Activated T-helper 2 cell treated with anti-CD3 and anti-CD28 coated beads, Interferon-gamma antibody, Interleukin-2, Interleukin-4, amounts not matched to agents 10 μg/mL and 5 μg/mL and 100 μg/mL, durations not matched to agents 14 hours and 24 hours and 36 hours (primary cell): ENCODE measurements at places on chromosomes 2 and 18.
A peak's percentile ranks its signal among the peaks of the same experiment; 100 is the strongest.

DNA sequence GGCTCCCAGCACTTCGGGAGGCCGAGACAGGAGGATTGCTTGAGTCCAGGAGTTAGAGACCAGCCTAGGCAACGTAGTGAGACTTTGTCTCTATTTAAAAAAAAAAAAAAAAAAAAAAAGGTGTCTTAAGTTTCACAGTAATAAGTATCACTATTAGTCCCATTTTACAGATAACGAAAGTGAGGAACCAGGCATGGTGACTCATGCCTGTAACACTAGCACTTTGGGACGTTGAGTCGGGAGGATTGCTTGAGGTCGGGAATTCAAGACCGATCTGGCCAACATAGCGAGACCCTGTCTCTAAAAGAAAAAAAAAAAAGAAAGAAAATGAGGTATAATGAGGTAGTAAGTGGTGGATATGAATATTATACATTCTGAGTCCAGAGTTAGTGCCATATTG is 2.5 kb downstream of the KCNJ13 start:
- peaks cover 53% of the 10 kb centered on the region for H3K36me3 ChIP-seq
- no peaks in the 10 kb centered on the region for H3K27me3 ChIP-seq
- peaks cover 31% of the 10 kb centered on the region for H3K4me1 ChIP-seq
- H3K4me3 ChIP-seq = no peak overlapping the region

DNA sequence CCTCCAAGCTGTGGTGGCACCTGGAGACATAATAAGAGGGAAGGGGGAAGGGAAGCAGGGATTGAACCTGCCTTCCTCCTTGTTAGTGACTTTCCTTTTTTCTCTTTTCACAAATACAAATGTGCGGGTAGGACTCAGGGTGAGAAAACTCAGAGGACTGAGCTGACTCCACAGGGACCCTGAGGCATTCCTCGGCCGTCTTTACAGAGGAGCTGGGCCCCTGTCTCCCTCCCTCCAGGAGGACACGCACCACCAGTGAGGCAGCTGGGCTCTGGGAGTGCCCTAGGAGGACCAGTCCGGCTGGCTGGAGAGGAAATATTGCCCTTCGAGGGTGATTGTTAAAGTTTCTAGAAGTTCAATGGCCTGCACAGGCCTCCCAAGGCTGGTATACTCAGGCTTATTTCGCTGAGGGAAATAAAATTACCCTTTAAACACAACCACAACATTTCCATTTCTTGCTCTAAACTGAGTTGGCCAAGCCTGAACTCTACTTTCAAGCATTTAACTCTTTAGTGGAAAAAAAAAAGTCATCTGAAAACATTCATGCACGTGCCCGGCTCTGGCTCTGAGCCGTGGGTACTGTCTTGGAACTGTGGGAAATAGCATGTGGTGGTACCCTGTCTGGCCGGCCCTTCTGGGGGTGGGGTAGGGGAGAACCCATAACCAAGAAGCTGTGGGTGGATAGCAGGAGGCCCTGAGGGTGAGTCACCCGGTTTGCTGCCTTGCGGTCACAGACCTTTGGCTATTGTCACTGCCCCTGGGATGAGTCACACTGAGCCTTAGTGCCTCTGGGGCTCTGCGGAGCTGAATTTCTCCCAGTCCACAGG is 116.0 kb downstream of the COPS8 start:
- DNase-seq = no peak
- H3K27ac ChIP-seq = no peak overlapping the region
- H3K4me1 ChIP-seq = no peaks in the 10 kb centered on the region
- H3K36me3 ChIP-seq = no peaks in the 10 kb centered on the region

DNA sequence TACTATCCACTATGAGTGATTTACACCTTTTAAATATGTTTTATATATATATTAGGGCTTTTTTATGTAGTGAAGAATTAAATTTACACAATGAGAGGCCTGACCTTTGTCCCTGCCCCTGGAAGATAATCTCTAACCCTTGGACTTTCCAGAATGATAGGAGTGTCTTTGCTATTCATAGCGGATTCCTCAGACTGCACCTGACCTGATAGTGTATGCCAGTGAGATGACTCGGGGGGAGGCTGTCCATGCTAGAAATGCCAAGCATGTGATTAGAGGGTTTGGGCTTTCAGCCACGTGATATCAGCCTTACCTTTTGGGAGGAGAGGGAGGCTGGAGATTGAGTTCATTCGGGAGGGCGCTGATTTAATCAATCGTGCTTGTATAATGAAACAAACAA is 44.1 kb upstream of the LHCGR start:
- H3K4me3 ChIP-seq = no peak overlapping the region
- no peak for DNase-seq
- no peaks in the 10 kb centered on the region for H3K36me3 ChIP-seq
- H3K27ac ChIP-seq = no peak overlapping the region
- H3K4me1 ChIP-seq = no peaks in the 10 kb centered on the region
- no peaks in the 10 kb centered on the region for H3K27me3 ChIP-seq

GRCh38 chr2:135299658-135300244 is 231.3 kb downstream of the ZRANB3 start:
- no peak for DNase-seq
- H3K27ac ChIP-seq = no peak overlapping the region
- peaks cover 3% of the 10 kb centered on the region for H3K36me3 ChIP-seq

GRCh38 chr2:23707096-23707495 is 219.8 kb downstream of the ATAD2B start:
- no peaks in the 10 kb centered on the region for H3K27me3 ChIP-seq
- no peak overlapping the region for H3K27ac ChIP-seq
- no peaks in the 10 kb centered on the region for H3K4me1 ChIP-seq
- peak; percentile 5 for DNase-seq
- no peak overlapping the region for H3K4me3 ChIP-seq

DNA sequence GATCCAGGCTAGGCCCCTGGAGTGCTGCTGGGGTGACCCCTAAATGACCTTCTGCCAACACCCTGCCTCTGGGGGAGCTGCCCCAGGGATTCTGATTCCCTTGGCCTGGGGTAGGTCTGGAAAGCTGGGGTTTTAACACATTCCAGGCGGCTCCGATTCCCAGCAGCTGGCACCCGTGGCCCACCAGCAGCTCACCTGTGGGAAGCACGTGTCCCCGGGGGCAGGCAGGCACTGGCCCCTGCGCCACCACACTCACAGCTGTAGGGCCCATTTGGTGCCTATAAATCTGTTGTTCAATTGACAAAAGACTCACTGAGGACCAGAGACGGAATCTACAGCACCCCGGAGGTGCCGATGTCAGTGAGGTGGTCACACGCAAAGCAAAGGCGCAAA is 4.1 kb upstream of the KLHL30 start:
- no peaks in the 10 kb centered on the region for H3K27me3 ChIP-seq
- H3K36me3 ChIP-seq = no peaks in the 10 kb centered on the region
- H3K4me3 ChIP-seq = no peak overlapping the region

DNA sequence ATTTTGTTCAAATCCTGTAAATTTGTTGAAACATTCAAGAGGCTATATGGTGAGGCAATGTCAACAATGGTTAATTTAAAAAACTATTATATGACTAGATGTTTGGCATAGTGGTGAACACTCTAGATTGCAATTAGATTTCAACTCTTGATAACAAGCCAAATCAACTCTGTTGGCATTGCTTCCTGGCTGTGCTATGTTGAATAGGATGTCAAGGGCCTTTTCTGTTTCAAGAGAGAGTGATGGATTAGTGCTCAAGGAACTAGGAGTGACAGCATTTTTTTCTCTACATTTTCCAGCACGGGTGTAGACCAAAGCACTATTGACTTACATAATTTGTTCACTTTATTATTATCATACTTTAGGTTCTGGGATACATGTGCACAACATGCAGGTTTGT is 172.4 kb upstream of the KCNH7 start:
- no peak overlapping the region for H3K4me3 ChIP-seq
- DNase-seq = no peak
- H3K27me3 ChIP-seq = no peaks in the 10 kb centered on the region
- H3K4me1 ChIP-seq = no peaks in the 10 kb centered on the region
- no peaks in the 10 kb centered on the region for H3K36me3 ChIP-seq

DNA sequence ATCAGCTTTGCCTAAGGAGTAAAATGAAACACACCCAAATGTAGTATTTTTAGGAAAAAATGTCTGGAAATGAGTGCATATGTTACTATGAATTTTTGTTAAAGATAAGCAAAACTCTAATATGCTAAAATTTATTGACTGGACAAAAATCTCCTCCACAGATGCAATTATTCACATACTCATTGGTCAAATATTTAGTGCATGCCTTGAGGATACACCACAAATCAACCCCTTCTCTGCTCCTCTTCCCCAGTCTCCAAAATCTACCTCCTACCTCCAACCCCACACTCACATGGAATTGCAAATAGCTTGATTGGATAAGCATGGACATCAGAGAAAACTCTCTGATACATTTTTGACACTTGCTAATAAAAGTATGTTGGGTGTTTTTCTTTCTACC is 95.6 kb upstream of the CDC42EP3 start:
- no peak for DNase-seq
- peaks cover 6% of the 10 kb centered on the region for H3K4me1 ChIP-seq
- H3K27me3 ChIP-seq = peaks cover 4% of the 10 kb centered on the region
- no peak overlapping the region for H3K4me3 ChIP-seq
- H3K27ac ChIP-seq = no peak overlapping the region
- H3K36me3 ChIP-seq = no peaks in the 10 kb centered on the region

GRCh38 chr2:54384301-54385203 is 71.6 kb upstream of the SPTBN1 start:
- no peak overlapping the region for H3K4me3 ChIP-seq
- H3K27me3 ChIP-seq = peaks cover 5% of the 10 kb centered on the region
- no peak for DNase-seq
- H3K4me1 ChIP-seq = no peaks in the 10 kb centered on the region
- H3K27ac ChIP-seq = no peak overlapping the region

GRCh38 chr2:132911726-132912724 is 242.0 kb upstream of the LYPD1 start:
- no peak for DNase-seq
- no peaks in the 10 kb centered on the region for H3K36me3 ChIP-seq
- H3K4me1 ChIP-seq = no peaks in the 10 kb centered on the region
- no peaks in the 10 kb centered on the region for H3K27me3 ChIP-seq
- H3K27ac ChIP-seq = no peak overlapping the region

GRCh38 chr2:219057709-219058540 is 2.8 kb downstream of the IHH start:
- no peaks in the 10 kb centered on the region for H3K36me3 ChIP-seq
- H3K4me3 ChIP-seq = no peak overlapping the region
- H3K27me3 ChIP-seq = peaks cover 50% of the 10 kb centered on the region
- DNase-seq = peak; percentile 65
- no peak overlapping the region for H3K27ac ChIP-seq

DNA sequence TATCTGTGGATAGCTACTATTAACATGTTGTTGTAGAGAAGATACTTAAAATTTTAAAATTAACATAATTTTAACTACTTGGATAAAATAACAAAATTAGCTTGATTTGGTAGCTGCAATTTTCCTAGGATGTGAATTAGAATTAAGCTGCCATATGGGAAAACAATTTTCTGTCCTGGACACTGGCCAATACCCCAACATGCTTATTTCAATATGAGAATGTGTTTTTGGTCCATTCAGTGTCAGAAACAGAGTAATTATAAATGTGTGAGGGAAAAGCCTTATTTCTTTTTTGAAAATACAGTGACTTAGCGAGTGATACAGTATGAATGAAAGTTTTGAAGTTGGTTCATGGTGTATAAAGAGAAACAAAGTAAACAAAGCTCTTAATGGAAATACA is 948.3 kb upstream of the GYPC start:
- H3K27me3 ChIP-seq = no peaks in the 10 kb centered on the region
- no peaks in the 10 kb centered on the region for H3K4me1 ChIP-seq
- H3K4me3 ChIP-seq = no peak overlapping the region
- H3K27ac ChIP-seq = no peak overlapping the region
- no peak for DNase-seq

- no peaks in the 10 kb centered on the region for H3K27me3 ChIP-seq
- peaks cover 59% of the 10 kb centered on the region for H3K36me3 ChIP-seq
- H3K4me1 ChIP-seq = peaks cover 47% of the 10 kb centered on the region
- H3K4me3 ChIP-seq = no peak overlapping the region
Measured at GRCh38 chr2:39772812-39773152, 6.3 kb downstream of the THUMPD2 start.
